ENCODE measurements at places on chromosomes 13 and 19. TPM values are rescaled to one million over a fixed set of nuclear protein-coding genes. Genes with fewer than 3 reads are reported as not detected.

Gene PVR
- total RNA-seq: 93.9 TPM

Gene MLLT1
- total RNA-seq: 2.2 TPM

Gene PRR12
- 2.3 TPM for total RNA-seq

DNA sequence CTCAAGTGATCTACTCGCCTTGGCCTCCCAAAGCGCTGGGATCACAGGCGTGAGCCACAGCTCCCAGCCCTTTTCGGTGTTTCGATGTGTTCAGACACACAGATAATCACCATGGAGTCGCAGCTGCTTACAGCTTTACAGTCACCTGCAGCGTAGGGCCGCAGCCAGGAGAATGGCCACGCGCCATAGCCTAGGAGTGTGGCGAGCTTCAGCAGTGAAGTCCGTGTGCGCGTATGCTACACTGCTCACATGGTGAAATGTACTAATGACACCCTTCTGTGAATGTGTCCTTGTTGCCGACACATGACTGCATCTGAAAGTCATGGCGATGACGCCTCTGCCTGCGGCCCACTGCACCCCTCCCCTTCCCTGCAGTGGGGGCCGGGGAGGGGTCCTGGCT lies 23.6 kb downstream of the AP3D1 start:
- DNase-seq: no peak

- DNase-seq: no peak
These were observed 133.9 kb upstream of the GJB6 start for GRCh38 chr13:20366056-20366455.

DNA sequence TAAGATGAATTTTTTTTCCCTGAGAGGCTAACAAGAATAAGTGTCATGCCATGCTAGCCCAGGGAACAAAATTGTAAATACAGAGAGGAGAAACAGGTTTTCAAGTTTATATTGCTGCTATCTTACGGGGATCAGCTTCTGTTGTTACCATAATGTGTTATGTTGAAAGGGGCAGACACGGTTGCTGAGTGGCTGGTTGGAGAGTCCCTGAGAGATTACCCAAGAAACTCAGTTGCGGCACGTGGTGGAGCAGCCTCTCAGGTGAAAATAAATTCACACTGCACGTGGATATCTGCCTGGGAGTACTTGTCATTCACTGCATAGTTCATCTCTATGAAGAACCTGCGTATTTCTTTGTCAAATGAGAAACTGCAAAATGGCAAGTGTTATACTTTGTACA lies 293.6 kb downstream of the TDRD3 start:
- DNase-seq: no peak

- DNase-seq: no peak
These were observed 943.2 kb downstream of the PCDH17 start for GRCh38 chr13:58574791-58575190.

- peak; percentile 94 for DNase-seq
These were observed 107.2 kb upstream of the CACNA1A start for GRCh38 chr19:13613447-13613846.

GRCh38 chr13:93235258-93236015 lies 8.8 kb downstream of the GPC6 start:
- DNase-seq: no peak

GRCh38 chr13:112059457-112060281 lies 7.3 kb upstream of the SOX1 start:
- no peak for DNase-seq

DNA sequence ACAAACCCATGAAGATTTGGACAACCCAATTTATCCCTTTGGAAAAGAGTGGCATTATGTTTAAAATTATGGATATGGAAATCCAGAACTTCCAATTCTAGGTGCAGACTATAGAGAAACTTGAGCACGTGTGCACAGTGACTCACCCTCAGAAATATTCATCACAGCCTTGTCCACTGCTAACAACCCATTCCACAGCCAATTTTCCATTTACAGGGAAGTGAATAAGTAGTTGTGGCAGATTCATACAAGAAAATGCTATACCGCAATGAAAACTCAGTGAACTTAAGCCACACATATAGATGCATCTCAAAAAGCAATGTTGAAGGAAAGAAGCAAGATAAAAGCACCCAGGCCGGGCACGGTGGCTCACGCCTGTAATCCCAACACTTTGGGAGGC lies 133.3 kb downstream of the USP12 start:
- DNase-seq: no peak

GRCh38 chr13:100721885-100722512 lies 47.4 kb upstream of the TMTC4 start:
- DNase-seq: no peak

- DNase-seq: peak; percentile 19
These were observed 1.3 kb downstream of the SAFB start for GRCh38 chr19:5624018-5624663.

GRCh38 chr19:19464339-19465098 lies 50.8 kb downstream of the TSSK6 start:
- DNase-seq: peak; percentile 32

DNA sequence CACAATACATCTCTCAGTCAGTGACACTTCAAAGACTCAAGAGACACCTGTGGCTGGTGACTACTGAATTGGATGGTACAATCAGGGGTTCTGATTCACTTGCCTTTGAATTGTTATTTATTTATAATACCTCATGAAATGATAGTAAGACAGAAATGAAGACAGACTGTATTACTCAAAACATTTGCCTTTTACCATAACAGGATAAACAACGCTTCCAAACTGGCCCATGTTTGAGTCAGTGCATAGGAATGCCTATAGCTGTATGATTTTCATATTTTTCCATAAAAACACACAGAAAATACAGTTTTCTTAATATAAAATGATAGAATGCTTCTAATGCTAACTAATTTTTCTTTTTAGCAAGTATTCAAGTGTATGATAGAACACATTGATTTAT lies 59.5 kb upstream of the FGF14 start:
- no peak for DNase-seq

DNA sequence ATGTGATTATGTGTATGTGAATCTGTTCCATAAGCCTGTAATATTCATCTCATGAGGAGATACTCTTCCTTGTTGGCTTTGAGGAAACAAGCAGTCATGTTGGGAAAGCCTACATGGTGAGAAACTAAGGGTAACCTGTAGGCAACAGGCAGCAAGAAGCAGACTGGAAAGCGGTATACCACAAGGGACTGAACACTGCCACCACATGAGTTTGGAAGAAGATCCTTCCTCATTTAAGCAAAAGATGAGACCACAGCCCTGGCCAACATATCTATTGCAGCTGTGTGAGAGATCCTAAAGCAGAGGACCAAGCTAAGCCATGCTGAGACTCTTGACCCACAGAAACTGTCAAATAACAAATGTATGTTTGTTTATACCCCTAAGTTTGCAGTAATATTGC lies 134.8 kb downstream of the B3GLCT start:
- no peak for DNase-seq

DNA sequence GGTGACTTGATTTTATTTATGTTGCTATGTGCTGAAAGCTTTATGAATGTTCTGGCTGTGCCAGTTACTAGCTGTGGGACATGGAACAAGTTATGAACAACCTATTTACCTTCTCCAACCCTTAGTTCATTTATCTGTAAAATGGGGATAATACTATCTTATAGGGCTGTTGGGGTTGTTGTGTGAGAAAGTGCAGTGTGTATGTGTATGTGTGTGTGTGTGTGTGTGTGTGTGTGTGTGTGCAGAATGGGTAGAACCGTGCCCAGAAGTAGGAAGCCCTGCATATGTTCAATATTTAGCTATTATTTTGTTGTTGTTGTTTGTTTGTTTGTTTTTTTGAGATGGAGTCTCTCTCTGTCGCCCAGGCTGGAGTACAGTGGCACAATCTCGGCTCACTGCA lies 20.4 kb downstream of the ZSWIM9 start:
- DNase-seq: no peak

DNA sequence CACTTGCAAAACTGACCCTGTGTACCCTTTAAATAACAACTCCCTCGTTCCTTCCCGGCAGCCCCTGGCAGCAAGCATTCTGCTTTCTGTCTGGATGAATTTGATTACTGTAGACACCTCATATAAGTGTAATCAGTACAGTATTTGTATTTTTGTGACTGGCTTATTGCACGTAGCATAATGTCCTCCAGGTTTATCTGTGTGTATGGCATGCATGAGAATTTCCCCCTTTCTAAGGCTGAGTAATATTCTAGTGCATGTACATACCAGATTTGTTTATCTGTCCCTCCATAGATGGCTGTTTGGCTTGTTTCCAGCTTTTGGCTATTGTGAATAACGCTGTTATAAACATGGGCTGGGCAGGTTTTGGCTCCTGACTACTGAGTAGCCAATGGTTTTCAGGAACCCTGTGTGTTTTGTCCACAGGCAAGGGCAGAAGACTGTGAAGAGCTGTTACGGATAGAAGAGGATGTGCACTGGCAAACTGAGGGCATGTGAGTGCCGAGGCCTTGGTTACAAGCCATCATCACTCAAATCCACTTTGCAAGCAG lies 98.0 kb downstream of the ESD start:
- no peak for DNase-seq

Data from Caki2 (cell line).